ENCODE measurements at places on chromosomes 5 and 9.

DNA sequence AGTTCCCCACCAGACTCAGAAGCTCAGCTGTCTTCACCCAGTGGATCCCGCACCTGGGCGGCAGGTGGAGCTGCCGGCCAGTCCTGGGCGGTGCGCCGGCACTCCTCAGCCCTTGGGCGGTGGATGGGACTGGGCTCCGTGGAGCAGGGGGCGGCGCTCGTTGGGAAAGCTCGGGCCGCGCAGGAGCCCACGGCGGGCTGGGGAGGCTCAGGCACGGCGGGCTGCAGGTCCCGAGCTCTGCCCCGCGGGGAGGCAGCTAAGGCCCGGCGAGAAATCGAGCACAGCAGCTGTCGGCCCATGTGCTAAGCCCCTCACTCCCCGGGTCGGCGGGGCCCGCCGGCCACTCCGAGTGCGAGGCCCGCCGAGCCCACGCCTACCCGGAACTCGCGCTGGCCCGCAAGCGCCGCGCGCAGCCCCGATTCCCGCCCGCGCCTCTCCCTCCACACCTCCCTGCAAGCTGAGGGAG lies 560.0 kb downstream of the BRINP1 start:
- DNase-seq = no peak

DNA sequence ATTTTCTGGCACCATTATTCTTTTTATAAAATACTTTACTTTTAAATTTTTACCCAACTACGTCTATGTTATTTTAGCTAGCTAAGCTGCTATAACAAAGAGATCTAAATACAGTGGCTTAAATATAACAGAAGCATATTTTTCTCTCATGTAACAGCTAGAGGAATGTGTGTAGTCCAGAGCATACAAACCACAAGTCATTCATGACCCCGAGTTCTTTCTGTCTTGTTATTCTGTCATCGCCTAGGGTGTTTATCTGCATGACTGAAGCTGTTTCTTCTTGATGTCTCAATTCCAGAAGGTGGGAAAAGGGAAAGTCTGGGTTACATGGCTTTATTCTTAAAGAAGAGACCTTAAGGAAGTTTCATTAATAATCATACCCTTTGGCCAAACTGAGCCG lies 136.9 kb upstream of the RFX3 start:
- peak; percentile 36 for DNase-seq

DNA sequence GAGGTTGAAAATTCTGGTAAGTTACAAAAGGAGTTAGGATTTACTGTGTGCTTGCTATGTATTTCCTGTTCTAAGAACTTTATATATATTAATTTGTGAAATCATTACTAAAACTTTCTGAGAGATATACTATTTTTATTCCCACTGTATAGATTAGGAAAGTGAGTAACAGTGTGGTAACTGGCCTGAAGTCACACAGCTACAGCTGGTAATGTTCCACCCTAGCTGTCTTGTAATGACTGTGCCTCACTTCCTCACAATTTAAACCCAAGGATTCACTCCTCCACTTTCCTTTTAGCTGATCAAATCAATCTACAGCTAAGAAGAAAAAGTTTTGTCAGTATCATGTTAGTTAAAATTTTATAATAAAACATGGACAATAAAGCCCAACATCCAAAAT lies 278.8 kb downstream of the GAS1 start:
- peak; percentile 20 for DNase-seq

- no peak for DNase-seq
These were observed 1.0 kb downstream of the CSF1R start for GRCh38 chr5:150085191-150085912.

- no peak for DNase-seq
These were observed 32.4 kb downstream of the RAB24 start for GRCh38 chr5:177271113-177271512.

- DNase-seq = no peak
These were observed 18.9 kb downstream of the FREM1 start for GRCh38 chr9:14891332-14891731.

- DNase-seq = no peak
These were observed 79.3 kb downstream of the KLHL3 start for GRCh38 chr5:137656558-137656957.

DNA sequence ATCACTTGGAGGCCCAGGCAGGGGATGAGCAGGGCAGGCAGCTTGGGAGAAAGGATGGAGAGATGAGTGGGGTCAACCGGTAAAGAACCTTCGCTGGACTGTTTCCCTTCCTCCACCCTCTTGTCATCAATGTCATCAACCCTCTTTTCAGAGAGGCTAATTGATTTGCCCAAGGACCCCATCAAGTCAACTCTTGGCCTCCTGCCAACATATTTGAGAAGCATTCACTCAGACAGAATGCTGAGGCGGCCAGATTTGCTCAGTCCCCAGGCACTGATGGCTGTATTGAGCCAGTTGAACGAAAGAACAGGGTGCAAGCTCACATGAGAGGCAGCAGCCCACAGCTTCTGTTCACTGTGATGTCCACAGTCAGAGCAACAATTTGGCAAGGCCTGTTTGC lies 193.5 kb downstream of the RFK start:
- no peak for DNase-seq

DNA sequence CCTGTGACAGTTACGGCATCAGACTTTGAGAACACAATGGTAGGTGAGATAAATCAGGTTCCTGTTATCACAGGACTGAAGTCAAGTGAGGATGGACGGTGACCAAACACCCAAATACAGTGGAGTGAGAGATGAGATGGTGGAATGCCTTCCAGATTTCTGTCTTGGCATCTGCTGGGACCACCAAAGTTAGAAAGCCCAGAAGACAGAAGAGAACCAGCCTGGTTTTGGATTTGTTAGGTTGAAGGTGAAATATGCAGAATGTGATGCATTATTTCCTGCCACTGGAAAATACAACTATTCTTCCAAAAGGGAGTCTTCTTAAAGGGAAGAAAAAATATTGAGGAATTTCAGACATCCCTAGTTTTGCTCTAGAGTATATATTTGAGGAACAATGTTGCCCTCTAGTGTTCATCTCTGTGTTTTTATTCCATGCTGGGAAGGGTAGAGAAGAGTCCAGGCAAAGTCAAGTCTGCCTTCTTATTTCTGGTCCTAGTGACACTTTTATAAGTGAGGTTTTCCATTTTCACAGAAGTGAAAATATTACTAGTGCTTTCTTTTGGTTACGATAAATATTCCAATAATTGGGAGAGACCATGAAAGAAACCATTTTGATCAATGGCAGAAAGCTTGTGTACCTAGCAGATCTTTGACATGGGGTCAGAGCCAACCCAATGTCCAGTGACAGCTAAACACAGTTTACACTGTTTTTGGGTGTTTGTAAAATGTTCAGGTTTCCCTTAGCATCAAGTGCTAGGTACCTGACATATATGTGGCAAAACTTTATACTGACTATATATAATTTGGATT lies 142.3 kb upstream of the ANKH start:
- peak; percentile 78 for DNase-seq

DNA sequence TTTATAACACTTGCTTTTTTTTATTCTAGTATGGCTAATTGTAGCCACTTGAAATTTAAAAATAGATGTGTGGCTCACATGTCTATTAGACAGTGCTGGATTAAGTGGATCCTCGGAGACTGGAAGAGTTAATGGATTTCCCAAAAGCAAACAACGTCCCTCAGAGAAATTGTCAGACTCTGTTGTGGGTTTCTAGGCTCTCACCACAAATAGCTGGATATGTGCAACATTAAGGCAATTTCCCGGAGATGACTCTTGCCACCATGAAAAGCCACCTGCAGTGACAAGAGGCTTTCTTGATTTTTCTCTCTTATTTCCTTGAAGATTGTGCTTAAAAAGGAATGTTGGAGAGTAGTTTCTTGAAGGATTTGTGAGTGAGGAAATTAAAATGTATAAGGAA lies 43.2 kb downstream of the TMEM167A start:
- no peak for DNase-seq
